ENCODE measurements at places on chromosomes 7 and 10.

- DNase-seq = no peak
Observed at GRCh38 chr10:70048030-70048723, 4.5 kb upstream of the MACROH2A2 start.

GRCh38 chr7:115230882-115231571 lies 309.1 kb downstream of the MDFIC start:
- DNase-seq = no peak

DNA sequence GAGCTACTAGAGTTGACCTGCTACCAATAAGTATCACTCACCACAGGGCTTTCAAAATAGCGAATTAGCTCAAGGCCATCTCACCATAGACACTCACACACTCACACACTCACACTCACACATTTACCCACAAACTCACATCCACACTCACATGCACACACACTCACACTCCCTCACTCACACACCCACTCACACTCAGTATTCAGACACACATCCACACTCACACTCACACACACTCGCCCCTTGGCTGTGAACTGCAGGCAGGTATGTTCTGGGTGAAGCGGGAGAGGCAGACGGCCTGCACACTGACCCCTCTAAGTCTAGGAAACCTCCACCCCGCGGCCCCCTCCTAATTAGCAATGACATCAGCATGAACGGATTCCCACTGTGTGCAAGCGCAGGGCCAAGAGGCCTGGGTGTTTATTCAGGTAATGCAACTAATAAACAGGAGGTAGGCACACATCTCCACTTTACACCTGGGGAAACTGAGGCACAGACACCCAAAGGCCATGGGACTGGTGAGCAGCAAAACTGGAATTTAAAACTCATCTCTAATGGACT lies 94.6 kb downstream of the ADARB2 start:
- no peak for DNase-seq

DNA sequence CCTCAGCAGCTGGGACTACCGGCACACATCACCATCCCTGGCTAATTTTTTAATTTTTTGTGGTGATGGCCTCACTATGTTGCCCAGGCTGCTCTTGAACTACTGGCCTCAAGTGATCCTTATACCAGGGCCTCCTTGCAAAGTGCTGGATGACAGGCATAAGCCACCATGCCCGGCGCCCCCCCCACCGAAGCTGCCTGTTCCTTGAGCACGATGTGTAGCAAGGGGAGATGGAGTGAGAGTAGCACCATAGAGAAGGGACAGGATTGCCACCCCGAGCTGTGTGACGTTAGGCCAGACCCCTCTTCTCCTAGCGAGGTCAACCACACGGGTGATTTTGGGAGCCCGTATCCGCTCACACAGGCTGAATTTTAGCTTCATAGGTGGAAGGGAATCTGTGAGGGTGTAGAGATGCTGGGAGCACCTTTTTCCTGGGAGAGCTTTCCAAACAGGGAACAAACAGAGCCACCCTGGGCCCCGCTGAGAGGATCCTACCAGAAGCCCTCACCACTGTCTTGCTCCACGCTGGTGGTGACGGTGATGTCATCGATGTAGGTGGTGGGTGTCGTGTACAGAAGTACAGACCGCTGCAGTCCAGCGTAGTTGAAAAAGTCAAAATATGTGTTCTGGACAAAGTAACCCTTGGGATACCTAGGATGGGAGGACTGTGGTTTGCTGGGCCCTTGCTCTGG lies 3.0 kb downstream of the GUSB start:
- DNase-seq = no peak

DNA sequence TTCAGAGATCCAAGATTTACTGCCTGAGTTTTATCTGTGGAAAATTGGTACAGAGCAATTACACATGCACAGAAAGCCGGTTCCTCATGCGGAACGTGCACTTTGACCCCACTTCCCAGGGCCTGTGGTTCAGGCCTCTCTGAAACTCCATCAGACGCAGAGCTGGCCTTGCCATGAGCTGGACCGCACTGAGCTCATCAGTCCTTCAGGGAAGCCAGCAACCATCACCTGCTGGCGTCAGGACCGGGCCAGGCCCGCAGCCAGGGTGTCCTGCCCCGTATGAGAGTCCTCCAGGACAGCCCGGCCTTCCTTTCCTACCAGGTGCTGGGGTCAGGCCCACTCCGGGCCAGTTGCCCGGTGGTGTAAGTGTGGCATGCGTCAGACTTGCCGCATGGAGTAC lies 446.5 kb upstream of the FOXK1 start:
- no peak for DNase-seq

DNA sequence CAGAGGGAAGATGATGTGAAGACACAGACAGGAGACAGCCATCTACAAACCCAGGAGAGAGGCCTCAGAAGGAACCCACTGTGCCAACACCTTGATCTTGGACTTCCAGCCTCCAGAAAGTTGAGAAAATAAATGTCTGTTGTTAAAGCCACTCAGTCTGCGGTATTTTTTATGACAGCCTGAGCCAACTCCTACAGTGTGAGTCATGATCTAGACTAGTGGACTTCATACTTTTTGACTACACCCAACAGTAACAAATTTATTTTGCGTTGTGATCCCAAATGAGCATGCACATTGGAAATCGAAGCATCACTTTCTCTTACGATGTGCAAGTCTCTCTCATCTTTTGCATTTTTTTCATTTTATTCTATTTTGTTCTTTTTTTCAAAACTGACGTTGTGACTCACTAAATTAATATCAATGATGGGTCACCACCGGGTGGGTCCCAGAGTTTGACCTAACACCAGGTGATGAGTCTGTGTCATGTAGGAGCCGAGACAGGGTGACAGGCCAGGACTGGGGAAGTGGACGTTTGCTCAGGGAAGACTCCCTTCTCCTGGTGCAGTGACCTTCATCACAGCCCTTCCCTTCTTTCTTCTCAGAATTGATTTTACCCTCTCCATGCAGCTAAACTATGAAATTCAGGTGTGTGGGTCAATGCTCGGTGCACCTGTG lies 28.9 kb downstream of the PHYH start:
- DNase-seq = no peak

Data from left renal cortex interstitium (tissue), 4 donors.